Stimulated activated memory B cell treated with anti-CD40 and anti-IgM and Interleukin-4, amounts not matched to agents 10 μg/mL and 1 μg/mL and 100 μg/mL, for 72 hours (primary cell): ENCODE measurements at places on chromosomes 5 and 9.

GRCh38 chr9:75235632-75236031 is 147.3 kb downstream of the OSTF1 start:
- no peak for ATAC-seq

DNA sequence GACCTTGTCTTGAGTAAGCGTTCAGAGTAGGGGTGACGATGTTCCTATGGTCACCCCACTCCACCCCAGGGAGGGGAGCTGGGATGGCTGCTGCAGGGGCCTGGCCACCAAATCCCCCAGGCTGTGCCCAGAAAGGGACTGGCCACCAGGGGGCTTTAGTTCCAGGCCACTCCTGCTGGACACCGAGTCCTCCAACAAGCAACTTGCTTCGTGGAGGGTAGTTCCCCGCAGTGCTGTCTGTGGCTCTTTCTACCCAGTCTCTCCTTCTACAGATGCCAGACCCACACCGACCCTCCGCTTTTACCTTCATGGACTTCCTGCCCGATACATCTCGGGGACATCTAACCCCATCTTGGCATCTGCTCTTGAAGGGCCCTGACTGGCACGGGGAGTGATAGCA is 35.7 kb upstream of the GABRP start:
- ATAC-seq = no peak

DNA sequence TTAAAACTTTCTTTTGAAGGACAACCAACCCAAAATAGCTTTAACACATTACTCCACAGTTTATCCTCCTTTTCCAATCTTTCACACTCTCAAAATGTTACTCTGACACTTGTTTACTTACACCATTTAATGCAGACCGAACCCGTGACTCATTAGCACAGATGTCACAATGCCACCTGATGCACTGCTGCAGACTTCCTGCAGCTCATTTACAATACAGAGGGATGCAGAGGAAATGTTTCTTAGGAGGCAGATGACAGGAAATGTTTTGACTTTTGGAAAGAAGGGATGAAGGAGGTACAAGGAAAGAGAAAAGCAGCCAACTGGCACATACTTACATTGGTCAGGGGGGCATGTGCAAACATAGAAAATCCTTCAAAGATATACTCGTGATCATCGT is 39.0 kb downstream of the DROSHA start:
- ATAC-seq = no peak

DNA sequence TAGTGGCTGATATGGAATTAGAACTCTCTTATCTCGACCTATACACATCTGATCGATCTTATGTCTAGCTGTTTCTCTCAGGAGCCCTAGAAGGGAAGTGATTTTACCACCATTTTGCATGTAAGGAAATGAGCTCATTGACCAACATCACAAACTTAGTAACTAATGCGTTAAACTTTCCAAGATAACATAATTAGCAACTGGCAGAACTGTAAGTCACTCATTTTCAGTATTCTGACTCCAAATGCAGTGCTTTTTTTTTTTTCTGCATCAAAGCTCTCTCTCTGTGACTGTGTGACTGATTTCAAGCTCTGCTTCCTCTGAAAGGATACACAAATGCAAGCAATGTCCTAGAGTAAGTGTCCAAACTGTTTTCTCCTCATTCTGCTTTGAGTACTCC is 68.1 kb upstream of the FBXL7 start:
- no peak for ATAC-seq

DNA sequence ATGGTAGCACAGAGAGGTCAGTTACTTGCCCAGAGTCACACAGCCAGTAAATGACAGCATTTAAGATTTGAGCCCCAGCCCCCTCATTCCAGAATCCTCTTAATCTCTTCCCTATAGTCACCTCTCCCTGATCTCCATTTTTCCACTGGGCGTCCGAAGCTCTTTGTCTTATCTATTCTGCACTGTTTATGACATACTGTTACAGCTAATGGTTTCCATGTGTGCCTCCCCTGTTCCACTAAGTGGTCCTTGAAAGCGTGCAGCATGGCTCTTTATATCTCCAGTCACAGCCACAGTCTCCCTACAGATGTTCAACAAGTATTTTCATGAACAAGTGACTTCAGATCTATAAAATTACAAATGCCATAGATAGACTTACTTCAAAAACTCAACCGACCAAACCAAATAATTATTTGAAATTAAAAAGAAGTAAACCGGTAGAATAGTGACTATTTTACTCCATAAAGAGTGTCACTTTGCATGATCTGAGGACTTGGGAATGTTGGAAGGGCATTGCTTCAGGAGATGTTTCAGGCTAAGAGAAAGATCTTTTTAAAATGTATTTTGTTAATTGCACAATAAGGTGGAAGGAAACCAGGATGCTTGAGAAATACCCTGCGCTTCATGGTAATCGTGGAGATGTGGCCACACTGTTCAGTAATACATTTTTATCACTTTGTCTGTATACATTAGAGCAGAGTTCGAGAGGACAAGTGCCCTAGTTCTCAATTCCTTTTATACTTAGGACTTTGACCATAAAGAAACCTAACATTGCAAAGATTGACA is 237.2 kb downstream of the FBXL7 start:
- no peak for ATAC-seq

DNA sequence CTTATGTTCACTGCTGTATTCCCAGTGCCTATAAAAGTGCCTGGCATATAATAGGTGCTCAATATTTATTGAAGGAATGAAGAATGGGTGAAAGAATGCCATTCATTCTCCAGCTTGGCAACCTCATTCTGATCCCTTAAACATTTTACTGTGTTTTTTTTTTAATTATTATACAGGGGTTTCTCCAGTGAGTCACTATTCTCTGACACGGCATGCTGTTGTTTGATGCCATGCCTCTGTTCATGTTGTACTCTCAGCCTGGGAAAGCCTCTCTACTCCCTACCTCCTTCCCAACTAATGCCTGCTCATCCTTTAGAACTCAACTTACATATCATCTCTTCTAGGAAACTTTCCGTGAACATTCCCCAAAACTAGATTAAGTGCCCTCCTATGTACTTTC is 70.2 kb upstream of the PHF24 start:
- ATAC-seq = no peak

DNA sequence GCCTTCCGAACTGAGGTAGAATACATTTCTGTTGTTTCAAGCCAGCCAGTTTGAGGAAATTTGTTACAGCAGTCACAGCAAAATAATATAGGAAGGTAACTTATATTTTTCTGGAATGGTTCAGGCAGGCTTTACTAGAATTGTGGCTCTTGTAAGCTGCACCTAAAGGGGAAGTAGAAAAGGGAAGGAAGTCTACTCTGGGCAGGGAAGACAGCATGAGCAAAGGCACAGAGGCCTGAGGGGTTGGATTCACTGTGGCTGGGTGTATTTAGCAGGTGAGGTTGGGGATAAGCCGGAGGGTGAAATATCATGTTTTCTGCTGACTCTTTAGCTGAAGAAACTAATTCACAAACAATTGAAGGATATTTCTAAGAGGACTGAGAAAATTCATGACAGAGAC is 183.5 kb downstream of the GAS1 start:
- ATAC-seq = no peak

- no peak for ATAC-seq
These were observed 3.4 kb downstream of the ST8SIA4 start for GRCh38 chr5:100899675-100900074.

- no peak for ATAC-seq
These were observed 257.1 kb downstream of the FBXL7 start for GRCh38 chr5:15757103-15757502.

- no peak for ATAC-seq
These were observed 603.0 kb downstream of the NR2F1-AS1 start for GRCh38 chr5:92977846-92978540.

DNA sequence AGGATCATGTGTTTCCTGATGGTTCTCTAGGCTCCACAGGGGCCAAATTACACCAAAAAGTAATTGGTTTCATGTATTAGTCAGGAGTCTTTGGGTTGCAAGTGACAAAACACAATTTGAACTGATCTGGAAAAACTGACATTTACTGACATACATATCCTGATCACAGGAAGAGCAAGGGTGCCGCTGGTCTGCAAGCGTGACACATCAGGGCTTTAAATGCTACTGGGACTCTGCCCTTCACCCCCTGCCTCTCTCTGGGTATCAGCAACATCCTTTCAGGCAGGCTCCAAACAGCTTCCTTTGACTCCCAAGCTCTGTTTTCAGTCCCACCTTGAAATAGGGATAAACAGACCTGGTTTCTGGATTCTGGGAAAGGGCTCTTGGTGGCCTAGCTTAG is 197.5 kb downstream of the PALM2AKAP2 start:
- no peak for ATAC-seq

DNA sequence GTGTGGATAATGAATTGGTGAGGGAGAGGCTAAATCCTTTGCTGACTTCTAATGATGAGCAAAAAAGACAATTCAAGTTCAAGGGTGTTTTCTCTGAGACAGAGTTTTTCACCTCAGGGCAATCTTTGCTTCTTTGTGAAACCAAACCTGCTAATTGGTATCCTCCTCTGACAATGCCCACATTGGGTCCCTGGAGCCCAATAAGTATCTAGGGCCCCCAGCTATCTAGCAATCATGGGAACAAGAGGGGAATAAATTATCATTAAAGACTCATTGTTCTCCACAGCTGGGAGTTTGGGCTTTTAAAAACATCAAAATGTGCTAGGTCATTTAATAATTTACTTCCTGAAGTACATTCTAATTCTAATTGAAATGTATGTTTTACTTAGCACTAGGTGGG is 227.3 kb downstream of the TMEM167A start:
- no peak for ATAC-seq

GRCh38 chr9:1875921-1876448 is 139.2 kb upstream of the SMARCA2 start:
- peak; percentile 81 for ATAC-seq

DNA sequence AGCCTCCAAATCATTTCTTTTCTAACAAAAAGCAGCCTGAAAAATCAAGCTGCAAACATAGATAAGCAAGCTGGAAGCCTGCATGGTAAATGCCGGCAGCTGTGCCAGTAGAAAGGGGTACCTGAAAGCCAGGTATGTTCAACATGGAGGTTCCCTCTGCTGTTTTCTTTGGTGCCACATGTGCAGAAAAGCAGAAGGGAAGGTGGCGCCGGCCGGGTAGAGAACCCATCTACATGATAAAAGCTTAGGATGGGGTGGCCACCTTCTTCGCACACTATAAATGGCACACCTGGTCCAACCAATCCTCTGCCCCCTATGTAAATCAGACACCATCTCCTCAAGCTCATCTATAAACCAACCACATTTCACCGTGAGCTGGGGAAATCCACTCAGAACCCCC is 268.9 kb upstream of the IRX2 start:
- no peak for ATAC-seq

- ATAC-seq = no peak
These were observed 216.5 kb upstream of the DMRT1 start for GRCh38 chr9:624935-625500.

DNA sequence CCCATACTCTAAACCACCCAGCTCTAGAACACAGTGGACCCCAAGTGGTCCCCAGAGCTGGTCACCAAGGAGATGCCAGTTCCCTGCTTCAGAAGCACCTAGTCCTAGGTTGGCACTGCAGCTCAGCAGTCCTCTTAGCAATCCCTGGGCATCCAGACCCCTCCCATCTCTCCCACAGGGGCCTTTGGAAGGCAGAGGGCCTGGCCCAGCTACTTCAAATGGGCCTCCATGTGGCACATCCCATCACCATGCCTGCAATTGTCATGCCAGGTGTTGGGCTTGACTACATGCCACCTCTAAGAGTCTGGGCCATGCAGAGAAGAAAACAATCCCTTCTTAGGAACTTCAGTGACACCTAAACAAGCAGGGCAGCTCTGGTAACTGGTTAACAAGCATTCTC is 14.1 kb downstream of the MACROH2A1 start:
- no peak for ATAC-seq

DNA sequence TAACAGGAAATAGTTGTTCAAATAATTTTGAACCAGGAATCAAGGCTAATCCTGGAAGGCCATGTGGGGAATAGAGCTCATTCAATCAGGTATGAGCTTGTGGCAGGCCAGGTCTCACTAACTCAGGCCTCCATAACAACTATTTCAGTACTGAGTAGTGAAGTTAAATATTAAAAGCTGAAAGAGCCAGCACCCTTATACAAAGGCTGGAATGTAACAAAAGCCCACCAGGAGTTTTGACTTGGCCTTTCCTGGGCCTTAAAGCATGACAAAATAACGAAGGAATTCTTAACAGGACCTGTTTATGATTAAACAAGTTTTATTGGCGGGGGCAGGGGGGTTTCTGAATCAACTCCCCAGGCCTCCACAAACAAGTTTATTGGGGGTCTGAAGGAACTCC is 1146.7 kb downstream of the CDH9 start:
- no peak for ATAC-seq

- ATAC-seq = no peak
These were observed 55.3 kb downstream of the ZNF622 start for GRCh38 chr5:16410338-16410737.

GRCh38 chr5:45604092-45604491 is 92.1 kb downstream of the HCN1 start:
- no peak for ATAC-seq

DNA sequence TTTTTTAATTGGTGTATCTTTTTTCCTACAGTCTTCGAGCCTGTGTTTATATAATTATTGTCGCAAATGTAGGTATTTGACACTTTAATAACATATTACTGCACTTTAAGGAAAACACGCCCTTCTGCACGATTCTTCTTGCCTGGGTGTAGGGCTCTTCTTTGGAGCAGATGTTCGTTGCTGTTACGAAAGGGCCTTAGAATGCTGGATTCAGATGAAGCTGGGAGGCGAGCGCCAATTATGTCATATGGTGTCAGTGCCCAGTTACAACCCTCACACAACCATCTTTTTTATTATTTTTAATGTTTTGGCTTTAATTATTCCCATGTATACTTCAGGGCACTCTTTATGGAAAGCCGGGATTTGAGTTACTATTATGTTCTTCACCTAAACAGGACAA is 553.0 kb downstream of the EBF1 start:
- ATAC-seq = no peak

DNA sequence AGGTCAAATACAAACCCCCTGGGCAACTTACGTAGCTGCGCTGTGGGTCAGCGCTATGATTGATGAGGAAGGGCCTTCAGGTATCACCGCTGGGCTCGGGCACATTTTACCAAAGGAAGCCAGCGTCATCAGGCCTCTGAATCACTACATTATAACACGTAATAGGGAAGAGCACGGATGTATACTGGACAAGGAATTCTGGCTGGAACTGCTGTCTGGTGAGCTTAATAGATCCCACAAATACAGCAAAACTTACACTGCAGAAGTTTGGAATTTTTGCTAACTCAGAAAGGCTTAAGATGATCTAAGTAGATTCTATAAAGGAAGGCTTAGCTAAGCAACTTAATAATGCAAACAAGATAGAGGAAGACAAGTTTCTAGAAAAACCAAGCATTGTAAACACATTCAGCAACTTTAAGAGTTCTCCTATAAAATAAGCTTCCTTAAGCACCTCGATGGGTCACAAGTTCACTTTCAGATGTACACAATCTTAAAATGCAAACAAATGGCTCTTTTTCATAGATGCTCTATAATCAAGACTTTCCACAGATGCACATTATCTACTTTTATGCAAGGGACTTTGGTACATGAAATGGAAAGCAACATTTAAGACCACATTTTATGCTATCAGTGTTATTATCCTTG is 360.1 kb upstream of the PANK3 start:
- no peak for ATAC-seq

DNA sequence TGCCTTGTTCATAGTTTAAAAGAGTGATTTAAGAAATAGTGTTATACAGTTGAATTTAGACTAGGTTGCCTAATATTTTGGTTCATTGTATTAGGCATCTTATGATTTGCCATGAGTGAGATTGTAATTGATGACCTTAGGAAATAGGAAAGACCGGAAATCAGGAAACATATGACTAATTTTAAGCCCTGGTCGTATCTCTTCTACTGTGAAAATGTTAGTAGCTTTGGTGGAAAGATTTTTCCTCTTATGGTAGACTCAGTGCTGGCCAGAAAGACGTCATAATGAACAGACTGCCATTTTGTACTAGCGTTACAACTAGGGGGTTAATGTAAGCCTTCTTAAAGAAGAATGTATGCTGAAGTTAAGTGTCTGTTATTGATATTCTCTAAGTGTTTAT is 21.7 kb downstream of the SMARCA2 start:
- ATAC-seq = no peak
